ENCODE measurements at places on chromosomes 1 and 21. TPM values are rescaled to one million over a fixed set of nuclear protein-coding genes. Genes with fewer than 3 reads are reported as not detected.

MYBPH gene
- not detected for total RNA-seq

TMEM82 gene
- not detected for total RNA-seq

C2CD2 gene
- total RNA-seq, result 9.4 TPM

LCE3D gene
- total RNA-seq, result not detected

SLC1A7 gene
- total RNA-seq, result not detected

AADACL4 gene
- not detected for total RNA-seq

BRINP3 gene
- 51.8 TPM for total RNA-seq

SPRR4 gene
- not detected for total RNA-seq

ADCY10 gene
- 0.41 TPM for total RNA-seq

MTARC1 gene
- 19.6 TPM for total RNA-seq

FLG2 gene
- total RNA-seq, result not detected

OR2M5 gene
- not detected for total RNA-seq

SSX2IP gene
- 58.7 TPM for total RNA-seq

TRIM33 gene
- total RNA-seq, result 74.6 TPM

TESK2 gene
- total RNA-seq, result 0.82 TPM

CASQ2 gene
- 0.41 TPM for total RNA-seq

S100A7 gene
- total RNA-seq, result not detected

TTC22 gene
- under 0.01 TPM for total RNA-seq

RNF186 gene
- total RNA-seq, result not detected

MAN1A2 gene
- total RNA-seq, result 129 TPM

ERVH48-1 gene
- total RNA-seq, result not detected

FAM131C gene
- total RNA-seq, result 1.2 TPM

CALML6 gene
- not detected for total RNA-seq

TACSTD2 gene
- total RNA-seq, result under 0.01 TPM

TEKT2 gene
- total RNA-seq, result 10.6 TPM

FCRL4 gene
- not detected for total RNA-seq

KCNAB2 gene
- 4.5 TPM for total RNA-seq

MYCL gene
- total RNA-seq, result 9.4 TPM

RGS13 gene
- total RNA-seq, result not detected

VCAM1 gene
- total RNA-seq, result 16.3 TPM

AMY2B gene
- 146 TPM for total RNA-seq

SELP gene
- not detected for total RNA-seq

SLC44A5 gene
- 162 TPM for total RNA-seq

CAMK2N1 gene
- 109 TPM for total RNA-seq

USH2A gene
- under 0.01 TPM for total RNA-seq

HNRNPR gene
- total RNA-seq, result 159 TPM

NBPF10 gene
- 0.41 TPM for total RNA-seq

OLIG2 gene
- total RNA-seq, result 14.7 TPM

THEM5 gene
- not detected for total RNA-seq

GRIK3 gene
- 30.2 TPM for total RNA-seq

RHEX gene
- 0.41 TPM for total RNA-seq

Measured in frontal cortex (tissue), 4 donors.